ENCODE measurements at places on chromosomes 2 and 18. TPM values are rescaled to one million over a fixed set of nuclear protein-coding genes. Genes with fewer than 3 reads are reported as not detected.

- DNase-seq, result no peak
Observed at GRCh38 chr2:133486771-133487191, 81.5 kb downstream of the NCKAP5 start.

DNA sequence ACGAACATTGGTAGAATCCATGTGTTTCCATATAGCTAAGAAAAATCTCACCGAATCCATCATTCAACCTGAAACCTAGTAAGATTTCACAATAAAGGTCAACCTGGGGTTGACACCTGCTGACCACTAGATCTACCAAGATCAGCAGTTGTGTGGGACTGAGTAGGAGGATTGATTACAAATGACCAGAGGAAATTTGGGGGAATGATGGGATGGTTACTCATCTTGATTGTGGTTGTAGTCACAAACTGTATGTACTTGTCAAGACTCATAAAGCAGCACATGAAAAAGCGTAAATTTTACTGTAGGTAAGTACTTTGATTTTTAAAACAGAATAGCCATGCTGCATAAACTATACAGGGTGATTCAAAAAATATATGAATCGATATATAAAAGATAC, 14.7 kb downstream of the DAPL1 start:
- DNase-seq, result peak; percentile 47

DNA sequence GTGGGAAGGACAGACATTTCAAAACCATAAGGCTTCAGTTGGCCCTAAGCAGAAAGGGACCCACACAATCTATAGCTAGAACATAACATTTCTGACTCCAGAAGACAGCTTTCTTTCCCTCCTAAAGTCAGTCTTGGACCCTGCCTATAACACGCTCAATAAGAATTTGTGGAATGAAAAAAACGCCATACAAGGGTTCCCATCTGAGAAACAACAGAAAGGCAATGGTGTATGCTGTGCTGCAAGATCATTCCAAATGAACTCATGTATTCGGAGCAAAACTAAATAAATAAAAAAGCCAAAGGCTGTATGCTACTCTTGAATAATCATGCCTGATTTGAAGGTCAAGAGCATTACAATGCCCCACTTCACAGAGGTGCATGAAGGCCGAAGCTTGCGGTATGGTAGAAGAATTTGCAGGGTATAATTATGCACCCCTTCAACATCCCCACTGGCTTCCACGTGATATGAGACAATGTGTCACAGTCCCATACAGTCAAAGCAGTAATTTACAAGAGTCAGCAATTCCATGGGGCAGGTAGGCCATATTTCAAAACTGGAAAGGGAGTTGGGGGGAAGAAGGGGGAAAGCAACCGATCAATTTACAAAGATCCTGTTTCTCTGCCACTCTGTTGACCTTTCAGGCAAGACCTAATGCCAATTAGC, 61.4 kb upstream of the SLC14A2 start:
- DNase-seq, result no peak

- no peak for DNase-seq
Observed at GRCh38 chr18:51881394-51881793, 458.6 kb upstream of the DCC start.

DNA sequence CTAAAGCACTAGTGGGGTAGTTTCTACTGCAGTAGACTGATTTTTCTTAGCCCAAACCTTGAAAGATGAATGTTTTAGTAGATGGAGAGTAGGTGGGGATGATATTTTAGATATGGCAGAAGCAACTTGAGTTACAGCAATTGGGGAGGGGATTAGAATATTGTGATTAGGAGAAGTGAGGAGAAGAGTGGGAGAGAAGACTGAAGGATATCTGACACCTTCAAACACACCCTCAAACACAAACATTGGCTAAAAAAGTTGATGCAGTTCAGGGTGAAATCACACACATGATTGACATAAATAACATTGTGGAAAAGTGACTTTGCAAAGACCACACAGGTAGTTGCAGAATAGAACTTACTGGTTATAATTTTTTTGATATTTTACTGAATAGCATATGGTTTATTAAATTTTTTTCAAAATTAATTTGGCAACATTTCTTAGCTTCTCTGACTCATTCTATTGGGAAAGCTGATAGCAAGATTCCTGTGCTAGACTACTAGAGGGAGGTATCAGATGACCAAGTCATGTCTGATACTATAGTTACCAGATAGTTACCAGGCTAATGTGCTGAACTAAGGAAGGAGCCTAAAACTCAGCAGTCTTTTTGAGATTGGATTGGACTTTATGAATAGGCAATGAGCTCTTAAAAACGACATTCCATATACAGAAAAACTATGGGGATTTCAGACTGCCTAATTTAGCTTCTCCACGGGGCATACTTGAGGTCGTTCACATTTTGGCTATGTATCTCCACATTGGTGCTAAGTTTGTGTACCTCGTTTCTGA, 73.0 kb downstream of the ACTR3 start:
- peak; percentile 74 for DNase-seq

DNA sequence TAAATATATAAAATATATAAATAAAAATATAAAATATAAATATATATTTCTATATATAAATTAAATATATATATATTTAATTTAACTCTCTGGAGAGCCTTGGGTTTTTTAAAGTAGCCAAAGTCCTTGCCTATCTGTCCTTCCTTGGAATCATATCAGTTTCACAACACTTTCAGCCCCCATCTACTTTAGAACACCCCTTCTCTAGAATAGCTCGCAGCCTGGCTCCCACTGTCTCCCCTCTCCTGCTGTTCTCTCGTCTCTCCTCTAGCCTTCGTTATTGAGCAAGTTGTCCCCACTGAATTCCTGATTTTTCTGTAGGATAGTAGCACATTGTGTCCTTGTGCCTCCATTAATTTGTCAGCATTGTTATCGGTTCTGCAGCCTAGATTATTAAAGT, 677.0 kb downstream of the RNF144A start:
- no peak for DNase-seq

Gene ACTR3
- polyA plus RNA-seq, result 479 TPM

Gene IL36RN
- not detected for polyA plus RNA-seq

Gene SRD5A2
- polyA plus RNA-seq, result not detected

Gene IL36G
- polyA plus RNA-seq, result not detected

Measured in fibroblast of lung (primary cell).